Activated CD4-positive, alpha-beta T cell treated with anti-CD3 and anti-CD28 coated beads for 36 hours (primary cell): ENCODE measurements at places on chromosomes 6 and 20.

DNA sequence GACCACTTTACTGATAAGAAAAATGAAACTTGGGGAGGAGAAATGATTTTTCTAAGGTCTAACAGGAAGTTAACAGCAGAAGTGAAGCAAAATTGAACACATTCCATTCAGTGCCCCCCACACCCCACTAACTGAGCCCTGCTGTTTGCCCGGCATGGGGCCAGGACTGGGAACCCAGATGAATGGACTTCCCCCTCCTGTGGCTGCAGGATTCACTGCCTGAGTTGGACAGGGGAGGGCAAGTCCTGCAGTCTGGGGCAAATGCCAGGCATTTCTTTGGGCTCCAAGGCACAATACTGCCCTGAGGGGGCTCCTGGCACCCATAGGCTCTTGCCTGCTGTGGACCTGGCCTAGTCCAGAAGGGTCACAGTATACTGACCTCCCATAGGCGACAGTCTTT is 28.3 kb downstream of the FYN start:
- peak; percentile 16 for DNase-seq

GRCh38 chr6:167975458-167975857 is 22.0 kb upstream of the KIF25 start:
- no peak for DNase-seq

DNA sequence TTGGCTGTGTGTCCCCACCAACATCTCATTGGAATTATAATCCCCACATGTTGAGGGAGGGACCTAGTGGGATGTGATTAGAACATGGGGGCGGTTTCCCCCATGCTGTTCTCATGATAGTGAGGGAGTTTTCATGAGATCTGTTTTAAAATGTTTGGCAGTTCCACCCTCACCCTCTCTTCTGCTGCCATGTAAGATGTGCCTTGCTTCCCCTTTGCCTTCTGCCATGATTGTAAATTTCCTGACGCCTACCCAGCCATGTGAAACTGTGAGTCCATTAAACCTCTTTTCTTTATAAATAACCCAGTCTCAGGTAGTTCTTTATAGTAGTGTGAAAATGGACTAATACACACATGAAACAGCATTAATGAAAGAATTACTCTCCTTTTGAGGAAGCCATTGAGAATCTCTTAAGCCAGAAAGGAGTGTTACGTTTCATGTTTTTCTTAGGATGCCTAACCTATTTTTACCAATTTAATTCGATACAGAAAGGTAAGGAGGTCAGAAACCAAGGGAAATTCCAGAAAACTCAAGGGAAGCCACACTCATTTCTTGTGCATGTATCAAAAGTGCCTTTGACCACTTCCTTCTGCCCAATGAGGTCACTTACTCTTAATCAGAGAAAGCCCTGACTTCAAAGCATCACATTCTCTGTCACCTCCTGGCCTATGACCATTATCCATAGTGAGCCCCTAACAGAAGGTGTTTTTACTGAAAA is 24.7 kb upstream of the HINT3 start:
- DNase-seq, result no peak

GRCh38 chr20:18057994-18058349 is 256 bp upstream of the OVOL2 start:
- DNase-seq, result no peak

DNA sequence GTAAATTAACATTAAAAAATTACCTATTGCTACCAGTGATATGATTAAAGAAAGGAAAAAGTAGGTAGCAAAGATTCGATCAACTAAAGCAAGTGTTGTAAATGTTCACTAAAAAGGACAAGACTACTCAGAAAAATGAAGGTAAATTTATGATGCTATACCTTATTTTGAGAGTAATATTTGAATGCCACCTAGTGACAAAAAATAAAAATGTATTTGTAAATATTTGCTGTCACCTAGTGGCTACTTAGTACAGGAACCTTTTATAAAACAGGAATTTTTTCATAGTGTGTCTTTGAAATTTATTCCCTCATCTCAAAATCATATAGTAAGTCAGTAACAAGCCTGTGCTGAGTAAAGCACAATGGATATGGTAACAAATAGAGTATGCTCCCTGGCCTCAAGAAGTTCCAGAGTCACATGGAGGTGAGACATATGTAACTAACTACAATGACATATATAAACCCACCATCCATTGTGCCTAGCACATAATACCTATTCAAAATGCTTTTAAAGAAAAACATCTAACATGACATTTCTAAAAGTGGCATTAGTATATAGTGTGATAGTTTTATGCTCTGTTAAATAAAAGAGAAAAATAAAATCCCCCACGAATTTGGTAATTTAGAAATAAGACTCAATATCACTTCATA is 193.1 kb upstream of the SIM1 start:
- no peak for DNase-seq

DNA sequence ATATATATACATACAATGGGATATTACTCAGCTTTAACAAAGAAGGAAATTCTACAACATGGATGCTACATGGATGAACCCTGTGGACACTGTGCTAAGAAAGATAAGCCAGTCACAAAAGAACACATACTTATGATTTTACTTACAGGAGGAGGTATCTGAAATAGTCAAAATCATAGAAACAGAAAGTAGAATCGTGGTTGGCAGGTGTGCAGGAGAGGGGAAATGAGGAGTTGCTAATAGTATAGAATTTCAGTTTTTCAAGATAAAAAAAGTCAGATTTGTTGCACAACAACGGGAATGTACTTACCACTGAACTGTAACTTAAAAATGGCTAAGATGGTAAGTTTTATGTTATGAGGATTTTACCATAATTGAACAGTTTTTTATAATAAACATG is 706.3 kb downstream of the TFAP2A start:
- no peak for DNase-seq

- no peak for DNase-seq
Measured at GRCh38 chr6:137282254-137282653, 63.1 kb upstream of the IFNGR1 start.

- DNase-seq, result no peak
Measured at GRCh38 chr20:31568773-31569162, 36.3 kb upstream of the ID1 start.
